ENCODE measurements at places on chromosomes 13 and 19. TPM values are rescaled to one million over a fixed set of nuclear protein-coding genes. Genes with fewer than 3 reads are reported as not detected.

KBTBD6 gene
- total RNA-seq: 9.0 TPM

KLHL1 gene
- not detected for total RNA-seq

LILRA6 gene
- total RNA-seq: not detected

FGF22 gene
- not detected for total RNA-seq

SBK2 gene
- not detected for total RNA-seq

DDA1 gene
- total RNA-seq: 8.5 TPM

LIM2 gene
- not detected for total RNA-seq

SIGLEC14 gene
- not detected for total RNA-seq

DNA sequence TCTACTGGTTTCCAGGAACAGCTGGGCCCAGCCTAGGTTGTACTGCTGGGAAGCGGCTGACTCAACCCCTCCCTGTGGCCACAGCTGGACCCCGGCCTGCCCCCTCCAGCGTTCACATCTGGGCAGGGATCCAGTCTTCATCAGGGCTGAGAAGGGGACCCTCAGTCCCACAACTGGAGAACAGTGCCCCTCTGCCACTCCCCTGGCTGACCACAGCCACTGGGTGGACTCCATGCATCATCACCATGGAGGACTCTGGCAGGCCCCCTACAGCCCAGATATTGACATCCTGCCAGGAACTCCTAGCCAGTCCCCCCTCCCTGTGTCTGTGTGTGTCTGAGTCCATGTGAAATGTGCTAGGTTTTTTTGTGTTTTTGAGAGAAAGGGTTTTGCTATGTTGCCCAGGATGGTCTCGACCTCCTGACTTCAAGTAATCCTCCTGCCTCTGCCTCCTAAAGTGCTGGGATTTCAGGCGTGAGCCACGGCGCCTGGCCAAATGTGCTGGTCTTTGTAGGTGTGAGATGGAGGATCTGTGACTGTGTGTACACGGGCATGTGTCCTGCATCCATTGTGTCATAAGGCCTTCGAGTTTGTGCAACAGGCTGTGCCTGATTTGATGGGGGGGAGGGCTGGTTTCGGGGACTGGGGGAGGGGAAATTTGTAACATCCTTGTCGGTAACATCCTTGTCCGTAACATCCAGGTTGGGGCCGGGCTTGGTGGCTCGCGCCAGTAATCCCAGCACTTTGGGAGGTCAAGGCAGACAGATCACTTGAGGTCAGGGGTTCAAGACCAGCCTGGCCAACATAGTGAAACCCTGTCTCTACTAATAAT, 4.0 kb upstream of the HOOK2 start:
- peak; percentile 97 for DNase-seq

DNA sequence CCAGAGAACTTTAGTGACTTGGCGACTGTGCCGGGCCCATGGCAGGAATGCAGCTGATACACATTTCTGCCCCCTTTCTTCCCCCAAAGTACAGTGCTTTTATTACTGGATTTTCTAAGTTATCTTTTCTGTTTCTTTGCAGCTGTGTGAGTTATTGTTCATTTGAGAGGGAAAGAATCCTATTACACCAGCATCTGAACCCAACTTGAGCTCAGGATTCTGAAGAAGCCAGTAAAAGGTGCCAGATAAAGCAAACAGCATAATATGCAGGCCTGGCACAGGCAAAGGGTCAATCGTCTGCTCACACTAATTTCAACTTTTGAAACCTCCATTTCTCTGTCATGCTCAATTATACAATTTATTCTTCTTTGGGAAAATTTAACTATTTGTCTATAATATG, 93.9 kb downstream of the DOCK9 start:
- no peak for DNase-seq

DNA sequence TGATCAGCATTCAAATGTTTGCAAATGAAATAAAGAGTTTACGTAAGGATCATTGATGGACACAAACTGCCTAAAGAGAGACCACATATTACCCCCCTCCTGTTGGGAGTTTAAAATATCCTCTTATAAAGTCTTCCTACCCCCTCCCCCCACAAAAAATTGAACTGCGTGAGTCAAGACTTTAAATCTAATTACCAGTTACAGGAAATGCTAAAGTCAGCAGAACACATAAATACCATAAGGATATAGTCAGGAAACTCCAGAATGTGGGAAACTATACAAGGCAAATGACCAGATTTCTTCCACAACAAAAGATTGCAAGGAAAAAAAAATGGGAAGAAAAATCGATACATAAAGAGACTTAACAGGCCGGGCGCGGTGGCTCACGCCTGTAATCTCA, 44.4 kb upstream of the FARP1 start:
- DNase-seq: peak; percentile 39

DNA sequence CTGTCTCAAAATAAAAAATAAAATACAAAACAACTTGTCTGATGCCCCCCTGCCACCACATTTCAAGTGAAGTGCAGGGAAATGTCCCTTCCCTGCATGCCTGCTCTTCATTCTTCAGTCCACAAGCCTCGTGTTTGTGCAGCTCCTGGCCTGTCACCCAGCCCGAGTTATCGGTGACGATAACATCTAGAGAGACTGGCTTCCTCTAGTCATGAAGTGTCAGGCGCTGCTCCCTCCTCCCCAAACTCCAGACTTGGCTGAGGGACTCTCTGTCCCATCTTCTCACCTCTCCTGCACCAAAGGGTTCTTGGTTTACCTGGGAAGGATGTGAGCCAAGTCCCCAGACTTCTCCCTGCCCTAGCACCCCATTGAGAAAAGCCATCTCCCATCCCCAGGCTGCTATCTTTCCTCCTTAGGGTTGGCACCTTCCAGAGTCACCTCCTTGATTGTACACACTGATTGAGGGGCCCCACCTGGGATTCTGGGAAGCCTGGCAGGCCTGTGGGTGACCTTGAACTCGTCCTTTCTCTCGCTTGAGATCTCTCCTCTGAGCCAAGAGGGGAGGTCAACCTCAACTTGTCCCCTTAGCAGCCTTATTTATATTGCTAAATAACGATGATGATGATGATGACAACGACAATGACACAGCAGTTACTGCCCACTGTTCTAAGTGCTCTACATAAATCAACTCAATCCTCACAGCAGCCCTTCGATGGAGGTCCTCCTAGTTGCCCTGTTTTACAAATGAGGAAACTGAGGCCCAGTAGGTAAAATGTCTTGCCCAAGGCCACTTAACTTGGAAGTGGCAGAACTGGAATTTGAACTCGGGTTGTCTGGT, 13.1 kb upstream of the PLAUR start:
- DNase-seq: no peak

DNA sequence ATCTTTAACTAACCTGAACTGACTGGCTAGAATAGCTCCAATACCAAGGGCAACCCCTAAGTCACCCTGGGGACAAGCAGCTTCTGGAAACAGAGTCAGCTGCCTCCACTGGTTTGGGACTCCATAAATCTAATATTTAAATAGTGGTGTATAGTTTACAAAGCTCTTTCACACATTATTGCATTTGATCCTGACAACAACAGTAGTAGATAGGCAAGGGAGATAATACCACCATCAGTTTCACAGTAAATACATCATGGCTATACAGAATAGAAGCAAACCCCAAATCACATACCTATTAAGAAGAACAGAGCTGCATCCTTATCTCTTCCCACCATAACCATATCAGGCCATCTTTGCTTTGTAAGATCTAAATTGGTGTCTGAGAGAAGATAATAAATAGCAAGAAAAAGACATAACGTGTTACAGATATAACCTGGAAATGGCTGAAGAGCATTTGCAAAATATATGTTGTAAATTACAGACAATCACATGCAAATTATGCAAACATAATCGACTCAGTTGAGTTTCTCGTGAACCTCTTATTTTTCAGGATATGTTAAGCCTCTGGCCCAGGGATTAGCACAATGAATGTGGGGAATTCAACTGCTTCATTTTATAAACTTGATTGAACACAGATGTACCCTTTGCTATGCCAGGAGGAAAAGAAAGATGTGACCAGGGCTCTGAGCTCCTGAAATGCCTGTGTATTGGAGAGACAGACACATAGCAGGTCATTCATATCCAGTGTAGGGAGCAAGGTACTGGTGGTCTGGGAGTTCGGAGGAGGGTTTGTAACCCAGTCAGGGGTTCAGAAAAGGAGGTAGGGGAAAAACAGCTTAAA, 142.5 kb downstream of the SLC7A1 start:
- no peak for DNase-seq

DNA sequence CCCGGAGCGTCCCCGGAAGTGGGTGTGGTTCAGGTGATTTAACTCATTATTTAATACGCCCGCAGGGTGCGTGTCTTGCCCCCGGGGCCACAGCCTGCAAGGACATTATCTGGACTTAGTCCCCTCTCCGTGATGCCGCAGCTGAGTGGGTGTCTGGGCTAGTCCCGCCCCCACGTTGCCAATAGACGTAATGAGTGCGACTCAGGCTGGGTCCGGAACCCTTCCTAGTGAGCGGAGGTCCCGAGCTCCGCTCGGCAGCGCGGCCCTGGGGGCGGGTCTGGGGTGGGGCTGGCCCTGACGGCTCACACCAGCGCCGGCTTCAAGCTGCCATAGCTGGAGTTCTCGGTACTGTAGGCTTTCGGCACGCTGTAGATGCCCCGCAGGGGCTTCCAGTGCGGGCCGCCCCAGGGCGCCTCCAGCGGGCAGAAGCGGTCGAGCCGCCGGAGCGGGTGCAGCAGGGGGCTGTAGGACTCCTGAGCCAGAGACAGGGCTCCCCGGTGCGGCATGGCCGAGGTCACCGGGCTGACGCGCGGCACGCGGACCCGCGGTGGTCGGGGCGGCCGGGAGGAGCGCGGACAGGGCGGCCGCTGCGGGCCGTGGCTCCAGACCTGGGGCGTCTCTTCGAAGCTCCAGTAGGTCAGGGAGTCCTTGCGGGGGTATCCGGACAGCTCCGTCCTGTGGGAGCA, 918 bp upstream of the LHB start:
- peak; percentile 98 for DNase-seq

- no peak for DNase-seq
These were observed 152.6 kb downstream of the KLF12 start for GRCh38 chr13:73981595-73981994.

GRCh38 chr13:72686766-72687165, 40.7 kb downstream of the MZT1 start:
- DNase-seq: no peak

DNA sequence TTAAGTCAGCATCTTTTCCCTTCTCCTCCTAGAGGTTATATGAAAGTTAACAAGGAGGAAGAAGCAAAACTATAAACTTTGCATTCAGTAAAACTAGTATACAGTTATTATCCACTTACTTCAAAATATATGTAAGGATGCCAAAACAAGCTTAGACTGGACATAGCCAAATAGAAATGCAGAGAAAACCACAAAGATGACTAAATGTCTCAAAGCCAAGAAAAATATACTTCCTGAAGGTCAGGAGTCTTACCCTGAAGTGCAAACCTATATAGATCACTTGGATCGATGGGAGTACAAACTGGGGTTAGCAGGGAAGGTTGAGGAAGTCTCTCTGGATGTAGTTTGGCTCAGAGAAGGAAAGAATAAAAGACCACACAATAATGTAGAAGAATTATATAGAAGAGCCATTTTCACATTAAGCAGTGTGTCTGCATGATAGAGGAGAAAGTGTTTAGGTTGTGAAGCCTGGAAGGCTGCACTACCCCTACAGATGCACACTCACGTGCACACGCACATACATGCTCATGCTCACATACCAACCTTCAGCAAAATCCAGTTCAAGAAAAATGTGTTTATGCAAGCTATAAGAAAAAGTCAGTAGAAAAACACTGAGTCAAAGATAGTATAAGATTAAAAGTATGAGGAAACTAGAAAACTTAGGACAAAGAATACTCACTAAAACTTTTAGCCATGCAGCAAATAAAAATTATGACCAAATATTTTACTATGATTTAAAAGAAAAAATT, 112.1 kb upstream of the RXFP2 start:
- DNase-seq: no peak

GRCh38 chr13:46586751-46587514, 34.0 kb downstream of the LRCH1 start:
- DNase-seq: no peak

- no peak for DNase-seq
These were observed 10.4 kb downstream of the UPF1 start for GRCh38 chr19:18842166-18842565.

DNA sequence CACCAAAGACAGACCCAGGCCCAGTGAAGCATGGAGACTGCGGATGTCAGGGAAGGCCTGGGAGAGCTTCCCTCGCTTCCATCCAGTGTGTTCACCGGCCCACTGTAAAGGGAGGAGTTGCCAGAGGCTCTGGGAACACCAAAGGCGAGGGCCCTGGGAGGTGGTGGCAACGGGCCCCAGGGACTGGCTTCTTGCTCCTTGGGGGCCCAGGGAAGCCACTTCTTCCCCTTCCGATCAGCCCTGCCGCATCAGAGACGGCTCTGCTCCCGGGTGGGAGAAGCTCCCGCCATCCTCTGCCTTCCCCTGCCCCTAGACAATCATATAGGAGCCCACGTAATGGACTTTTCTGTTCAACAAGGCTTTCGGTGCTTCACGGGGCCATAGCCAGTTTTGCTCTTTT, 83.4 kb upstream of the GPR183 start:
- peak; percentile 30 for DNase-seq

DNA sequence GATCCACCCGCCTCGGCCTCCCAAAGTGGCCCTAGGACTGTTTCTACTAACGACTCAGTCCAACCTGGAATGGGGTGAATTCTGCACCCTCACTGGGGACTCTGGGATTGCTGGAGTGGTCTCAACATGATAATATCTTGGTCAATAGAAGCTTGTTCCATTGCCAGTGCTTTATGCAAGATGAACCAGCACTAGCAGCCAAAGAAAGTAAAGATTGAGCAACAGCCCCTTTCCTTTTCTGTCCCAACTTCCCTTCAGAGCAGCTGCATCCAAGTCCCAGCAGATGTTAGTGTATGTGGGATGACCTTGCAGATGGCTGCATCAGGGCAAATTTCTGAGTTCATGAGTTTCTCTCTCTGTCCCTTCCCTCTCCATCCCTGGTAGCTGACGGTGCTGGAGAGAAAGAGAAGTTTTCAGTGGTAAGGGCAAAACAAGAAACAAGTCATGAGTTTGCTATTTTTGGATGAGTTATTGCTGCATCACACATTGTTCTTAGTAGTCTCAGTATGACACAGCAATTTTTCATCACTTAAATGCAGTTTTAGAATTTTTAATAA, 183.6 kb upstream of the EDNRB start:
- DNase-seq: peak; percentile 74

DNA sequence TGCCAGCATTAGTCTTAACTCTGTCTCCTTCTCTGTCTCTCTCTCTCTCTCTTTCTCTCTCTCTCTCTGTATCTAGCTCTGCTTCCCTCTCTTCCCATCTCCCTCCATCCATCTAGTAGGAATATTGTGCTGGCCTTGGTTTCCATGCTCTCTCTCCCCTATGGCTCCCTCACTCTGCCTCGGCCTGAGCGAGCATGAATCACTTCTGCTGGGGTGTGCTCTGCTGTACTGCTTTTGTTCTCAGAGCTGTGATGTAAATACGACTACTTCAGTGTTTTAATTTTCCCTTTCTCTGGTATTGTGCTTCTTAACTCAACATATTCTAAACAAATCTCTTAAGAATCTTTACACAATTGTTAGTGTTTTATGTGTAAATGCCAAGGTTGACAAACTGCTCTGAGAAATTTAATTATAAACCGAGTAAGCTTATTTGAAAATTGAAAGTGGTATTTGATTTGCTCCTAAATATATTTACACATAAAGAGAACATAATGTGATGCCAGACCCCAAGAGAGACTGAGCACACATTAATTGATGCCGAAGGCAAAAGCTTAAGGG, 211.5 kb upstream of the KL start:
- DNase-seq: no peak

- no peak for DNase-seq
These were observed 34.0 kb upstream of the SPACA7 start for GRCh38 chr13:112341976-112342735.

- DNase-seq: no peak
These were observed 46.7 kb downstream of the RXFP2 start for GRCh38 chr13:31786011-31786410.

GRCh38 chr13:114204894-114205293, 25.8 kb downstream of the CFAP97D2 start:
- no peak for DNase-seq

- DNase-seq: no peak
These were observed at the start of gene ADGRE1 for GRCh38 chr19:6887316-6887715. ADGRE1 (plus strand) TSS chr19:6887579; CDS start chr19:6887609, 30 bp downstream.
